Right atrium auricular region (tissue), 2 donors: ENCODE measurements at places on chromosomes 12 and 14.

DNA sequence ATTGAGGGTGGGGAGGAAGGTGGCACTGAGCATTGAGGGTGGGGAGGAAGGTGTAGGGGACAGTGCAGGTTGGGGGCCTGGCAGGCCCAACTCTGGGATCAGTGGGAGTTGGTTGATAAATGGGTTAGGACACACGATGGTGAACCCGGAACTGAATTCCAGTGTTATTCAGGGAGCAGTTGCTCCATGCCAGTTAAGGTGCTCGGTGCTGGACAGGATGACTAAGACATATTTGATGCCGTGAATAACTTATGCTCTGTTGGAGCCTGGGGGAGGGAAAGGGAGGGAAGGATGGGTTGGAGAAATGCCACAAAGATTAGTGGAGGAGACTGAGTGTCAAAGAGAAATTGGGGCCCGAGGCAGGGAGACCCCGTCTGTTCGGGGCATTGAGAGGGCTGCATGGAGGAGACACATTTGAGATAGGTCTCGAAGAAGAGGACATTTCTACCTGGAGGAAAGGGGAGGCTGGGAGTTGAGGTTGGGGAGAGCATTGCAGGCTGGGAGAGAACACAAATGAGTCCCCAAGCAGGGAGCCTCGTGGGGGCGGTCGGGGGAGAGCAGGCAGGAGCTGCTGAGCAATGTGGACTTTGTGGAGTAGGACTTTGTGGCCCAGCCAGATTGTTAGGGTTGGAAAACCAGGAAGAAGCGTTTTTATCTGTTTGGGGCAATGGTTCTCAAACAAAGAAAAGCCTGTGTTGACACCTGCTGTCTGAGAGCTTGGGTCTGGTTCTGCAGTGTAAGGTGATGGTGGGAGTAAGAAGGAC is 65.3 kb downstream of the IQSEC3 start:
- DNase-seq = no peak

GRCh38 chr12:56385873-56386272 is 23.2 kb upstream of the APOF start:
- DNase-seq = no peak

DNA sequence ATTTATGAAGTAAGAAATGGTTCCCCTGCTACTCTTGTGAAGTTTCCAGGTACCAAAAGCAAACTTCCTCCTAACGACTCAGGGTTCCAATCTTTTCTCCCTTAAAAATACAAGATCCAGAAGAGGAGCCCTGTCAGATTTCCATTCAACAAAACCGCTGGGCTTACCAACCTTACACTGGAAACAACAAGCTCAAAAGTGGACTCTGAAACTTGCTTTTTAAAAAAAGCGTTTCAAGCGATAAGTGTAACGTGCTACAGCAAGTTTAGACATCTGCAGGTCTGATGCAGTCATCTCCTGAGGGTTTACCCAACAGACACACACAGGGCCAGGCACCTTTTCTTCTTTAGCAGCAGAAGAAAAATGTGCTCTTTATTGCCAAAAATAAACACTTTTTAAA is 6.9 kb upstream of the CREBL2 start:
- no peak for DNase-seq

GRCh38 chr14:96816281-96816680 is 19.1 kb downstream of the VRK1 start:
- no peak for DNase-seq

DNA sequence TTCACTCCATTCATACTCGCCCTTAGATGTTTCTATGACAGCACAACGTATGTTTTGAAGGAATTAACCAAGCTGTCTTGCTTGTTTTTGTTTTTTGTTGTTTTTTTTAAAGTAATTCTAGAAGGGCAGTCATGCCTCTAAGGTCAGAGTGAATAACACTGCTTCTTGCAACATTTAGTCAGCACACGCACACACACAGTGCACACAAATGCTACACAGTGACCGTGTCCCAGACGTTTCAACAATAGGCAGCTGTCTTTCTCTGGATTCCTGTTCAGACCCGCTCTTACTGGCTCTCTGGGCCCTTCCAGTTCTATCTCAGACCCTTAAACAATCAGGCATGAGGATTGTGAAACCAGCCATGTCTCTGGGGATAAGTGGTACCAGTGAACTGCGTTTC is 351.0 kb upstream of the FKBP4 start:
- DNase-seq = no peak

GRCh38 chr12:73656375-73656774 is 881.3 kb upstream of the ATXN7L3B start:
- DNase-seq = no peak
